ENCODE measurements at places on chromosomes 13 and 19. TPM values are rescaled to one million over a fixed set of nuclear protein-coding genes. Genes with fewer than 3 reads are reported as not detected.

Gene RFPL4A
- not detected for total RNA-seq

Gene IZUMO4
- total RNA-seq: 1.8 TPM

Gene MEDAG
- total RNA-seq: 0.36 TPM

Gene DAND5
- 0.12 TPM for total RNA-seq

Gene CEACAM1
- not detected for total RNA-seq

Gene ZNF416
- 5.0 TPM for total RNA-seq

Gene XPO4
- 14.2 TPM for total RNA-seq

Gene URI1
- total RNA-seq: 50.9 TPM

Gene RFPL4AL1
- total RNA-seq: not detected

Gene GTPBP3
- 8.1 TPM for total RNA-seq
